ENCODE measurements at places on chromosomes 5 and 9.

GRCh38 chr5:149288436-149288835, 16.8 kb downstream of the AFAP1L1 start:
- no peak for DNase-seq

DNA sequence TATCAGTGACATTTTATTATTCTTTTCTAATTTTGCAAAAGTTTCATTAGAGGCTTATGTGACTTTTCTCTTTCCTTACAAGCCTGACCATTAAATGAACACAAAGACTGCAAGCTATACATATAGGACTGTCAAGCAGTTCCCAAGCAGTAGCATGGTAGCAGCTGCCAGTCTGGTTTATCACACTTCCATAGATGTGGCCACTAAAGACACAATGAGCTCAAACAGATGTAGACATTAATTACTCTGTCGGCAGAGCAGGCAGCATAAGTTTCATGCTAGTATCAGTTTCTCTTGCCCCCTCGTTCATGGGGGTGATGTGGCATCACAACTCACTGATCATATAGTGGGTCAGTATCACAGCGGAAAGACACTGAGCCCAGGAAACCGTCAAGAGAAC, 89.5 kb downstream of the CDH10 start:
- DNase-seq, result no peak

DNA sequence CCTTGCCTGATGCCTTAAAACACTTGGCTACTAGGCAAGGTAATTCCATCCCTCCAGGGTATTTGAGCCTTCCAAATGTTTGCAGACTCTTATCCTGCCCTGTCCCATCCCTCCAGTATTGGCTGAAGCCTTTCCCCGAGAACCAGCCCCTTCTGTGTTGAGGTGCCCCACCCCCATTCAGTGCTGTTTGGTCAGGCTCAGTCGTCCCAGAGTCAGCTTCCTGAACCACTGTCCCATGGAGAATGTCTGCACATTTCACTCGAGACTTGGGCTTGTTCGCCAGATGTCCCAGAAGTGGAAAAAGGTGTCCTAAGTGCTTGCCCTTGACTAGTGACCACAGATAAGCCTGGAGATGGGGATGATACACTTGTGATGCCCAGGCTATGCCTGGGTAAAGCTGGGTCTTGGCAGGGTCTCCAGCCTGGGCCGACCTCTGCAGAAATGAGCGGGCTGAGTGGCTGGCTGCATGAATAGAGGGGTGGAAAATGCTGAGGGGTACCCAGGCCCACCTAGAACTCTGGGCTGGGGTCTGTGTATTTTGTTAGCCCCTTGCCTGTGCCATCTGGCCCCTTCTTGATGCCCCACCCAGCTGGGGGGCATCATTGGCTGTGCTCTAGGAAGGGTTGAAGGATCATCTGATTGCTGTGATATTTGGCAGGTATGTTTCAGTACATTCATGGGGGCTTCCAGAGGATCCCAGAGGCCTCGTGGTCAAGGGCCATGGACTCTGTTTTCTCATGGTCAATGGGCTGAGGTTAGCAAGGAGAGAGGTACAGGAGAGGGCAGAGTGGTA, 178.4 kb downstream of the MACROH2A1 start:
- no peak for DNase-seq

DNA sequence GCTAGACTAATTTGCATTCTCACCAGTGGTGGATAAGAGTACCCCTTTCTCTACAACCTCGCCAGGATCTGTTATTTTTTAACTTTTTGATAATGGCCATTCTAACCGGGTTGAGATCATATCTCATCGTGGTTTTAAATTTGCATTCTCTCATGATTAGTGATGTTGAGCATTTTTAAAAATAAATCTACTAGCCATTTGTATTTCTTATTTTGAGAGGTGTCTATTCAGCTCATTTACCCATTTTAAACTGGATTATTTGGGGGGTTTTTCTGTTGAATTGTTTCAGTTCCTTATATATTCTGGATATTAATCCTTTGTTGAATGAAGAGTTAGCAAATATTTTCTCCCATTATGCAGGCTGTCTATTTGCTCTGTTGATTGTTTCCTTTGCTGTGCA, 139.6 kb downstream of the ARSB start:
- no peak for DNase-seq

DNA sequence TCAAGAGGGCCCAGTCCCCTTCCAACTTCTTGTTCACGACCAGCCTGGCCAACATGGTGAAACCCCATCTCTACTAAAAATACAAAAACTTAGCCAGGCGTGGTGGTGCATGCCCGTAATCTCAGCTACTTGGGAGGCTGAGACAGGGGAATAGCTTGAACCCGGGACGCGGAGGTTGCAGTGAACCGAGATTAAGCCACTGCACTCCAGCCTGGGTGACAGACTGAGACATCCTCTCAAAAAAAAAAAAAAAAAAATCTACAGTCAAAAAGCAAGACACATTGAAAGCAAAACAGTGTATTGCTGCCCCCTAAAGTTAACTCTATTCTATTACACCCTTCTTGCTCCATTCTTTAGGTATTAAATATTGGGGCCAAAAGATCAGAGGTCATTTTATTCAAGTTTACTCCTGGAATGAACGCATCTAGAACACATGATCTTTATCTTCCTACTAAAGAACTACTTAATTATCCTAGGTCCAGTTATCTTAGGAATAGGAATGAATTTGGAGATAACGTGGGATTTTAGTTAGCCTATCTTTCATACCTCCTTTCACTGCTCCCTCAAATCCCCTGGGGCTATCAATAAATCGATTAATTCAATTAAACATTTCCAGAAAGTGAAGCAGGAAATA, 2.4 kb downstream of the ATG12 start:
- DNase-seq, result peak; percentile 30

DNA sequence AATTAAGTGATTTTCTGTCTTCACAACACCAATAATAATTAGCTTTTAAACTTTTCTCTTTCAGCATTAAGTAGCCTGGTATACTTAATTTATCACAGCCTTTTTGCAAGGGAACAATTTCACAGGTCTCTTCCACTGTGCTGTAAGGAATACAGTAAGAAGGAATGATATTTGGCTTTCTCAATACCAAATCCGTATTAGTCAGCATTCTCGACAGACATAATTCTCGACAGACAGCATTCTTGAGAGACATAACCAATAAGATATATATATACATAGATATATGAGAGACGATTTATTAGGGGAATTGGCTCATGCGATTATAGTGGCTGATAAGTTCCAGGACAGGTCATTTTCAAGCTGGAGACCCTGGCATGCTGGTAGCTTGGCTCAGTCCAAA, 18.0 kb downstream of the PRKAA1 start:
- no peak for DNase-seq

DNA sequence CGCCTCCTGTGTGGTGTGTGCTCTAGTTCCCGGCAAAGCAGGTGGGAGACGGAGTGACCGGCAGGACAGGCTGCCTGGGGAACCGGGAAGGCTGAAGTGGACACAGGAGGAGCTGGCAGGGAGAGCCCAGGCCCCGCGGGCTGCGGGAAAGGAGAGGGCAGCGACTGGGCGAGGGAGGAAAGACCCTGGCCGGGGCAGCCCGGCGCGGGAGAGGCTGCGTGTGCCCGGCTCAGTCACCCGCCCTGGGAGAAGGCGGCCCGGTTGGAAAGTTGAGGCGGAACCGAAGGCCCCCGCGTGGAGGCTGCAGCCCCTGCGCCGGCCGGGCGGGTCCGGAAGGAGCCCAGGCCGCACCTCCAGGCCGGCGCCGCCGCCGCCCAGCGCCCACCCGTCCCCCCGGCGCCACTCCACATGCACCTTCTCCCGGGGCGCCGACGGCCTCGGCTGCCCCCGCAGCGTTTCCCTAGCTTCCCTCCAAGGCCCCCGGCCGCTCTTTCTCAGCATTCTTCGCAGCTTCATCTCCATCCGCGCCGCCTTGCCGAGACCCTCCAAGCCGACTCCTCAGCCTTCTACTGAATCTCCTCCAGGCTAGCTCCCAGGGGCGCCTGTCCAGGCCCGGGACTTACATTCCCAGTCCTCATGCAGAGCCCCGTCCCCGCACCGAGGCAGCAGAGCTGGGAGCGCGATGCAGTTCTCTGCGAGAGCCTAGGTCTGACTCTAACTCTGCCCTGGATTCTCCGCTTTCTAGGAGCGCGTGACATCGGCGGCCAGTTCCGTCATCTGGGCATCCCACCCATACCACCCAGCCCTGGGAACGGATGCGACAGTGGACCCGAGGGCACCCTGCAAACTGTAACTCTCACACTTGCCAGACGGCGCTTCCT, 152.0 kb downstream of the ERCC6L2 start:
- no peak for DNase-seq

DNA sequence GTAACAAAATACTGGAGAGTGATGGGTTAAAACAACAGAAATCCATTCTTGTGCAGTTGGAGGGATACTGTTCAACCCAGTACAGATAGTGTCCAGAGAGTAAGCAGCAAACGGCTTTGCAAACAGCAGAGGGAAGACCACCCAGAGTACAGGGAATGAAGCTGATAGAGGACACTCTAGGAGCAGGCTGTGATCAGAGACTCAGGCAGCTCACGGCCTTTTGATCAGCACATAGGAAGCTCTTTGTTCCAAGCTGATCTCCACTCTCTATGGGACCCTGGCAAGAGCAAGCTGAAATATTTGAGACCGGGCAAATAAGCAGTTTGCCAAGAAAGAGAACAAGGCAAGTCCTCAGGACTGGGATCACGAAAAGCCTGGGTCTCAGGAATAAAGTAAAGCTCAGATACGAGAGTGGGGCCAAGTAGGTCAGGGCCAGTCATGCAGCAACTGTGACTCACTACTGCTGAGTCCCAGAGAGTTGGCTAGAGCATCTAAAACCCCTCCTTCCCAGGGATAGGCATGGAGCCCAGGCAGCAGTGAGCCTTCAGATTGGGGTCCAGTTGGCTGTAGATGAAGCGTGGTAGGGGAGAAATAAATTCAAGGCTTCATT, 52.4 kb downstream of the MELK start:
- DNase-seq, result no peak

DNA sequence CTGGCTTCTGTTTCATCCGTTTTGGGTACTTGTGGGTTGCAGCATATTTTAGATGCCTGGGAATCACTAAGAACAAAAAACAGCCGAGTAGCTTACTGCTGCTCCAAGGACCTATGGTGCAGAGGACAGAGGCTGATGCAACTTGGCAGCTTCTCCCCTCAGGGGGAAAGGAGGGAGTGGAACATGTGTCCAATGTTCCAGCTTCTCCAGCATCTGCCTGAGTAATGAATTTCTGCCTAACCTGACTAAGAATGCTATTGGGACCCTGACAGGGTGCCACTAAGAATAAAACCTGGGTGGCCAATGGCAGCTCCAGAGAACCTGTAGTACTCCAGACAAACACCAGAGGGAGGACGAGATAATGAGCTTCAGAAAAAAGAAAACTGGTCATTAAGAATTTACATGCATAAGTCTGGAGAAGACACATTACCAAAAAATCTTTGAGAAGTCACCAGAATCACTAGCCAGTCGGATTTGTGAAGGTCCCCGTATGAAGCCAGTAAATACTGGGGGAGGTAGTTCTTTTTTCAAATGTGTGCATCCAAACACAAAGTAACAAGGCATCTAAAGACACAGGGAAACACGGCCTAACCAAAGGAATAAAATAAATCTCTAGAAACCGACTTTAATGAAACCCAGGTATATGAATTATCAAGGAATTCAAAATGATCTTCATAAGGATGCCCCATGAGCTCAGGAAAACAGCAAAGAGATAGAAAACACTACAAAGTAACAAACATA, 293.5 kb downstream of the HINT1 start:
- DNase-seq, result no peak

DNA sequence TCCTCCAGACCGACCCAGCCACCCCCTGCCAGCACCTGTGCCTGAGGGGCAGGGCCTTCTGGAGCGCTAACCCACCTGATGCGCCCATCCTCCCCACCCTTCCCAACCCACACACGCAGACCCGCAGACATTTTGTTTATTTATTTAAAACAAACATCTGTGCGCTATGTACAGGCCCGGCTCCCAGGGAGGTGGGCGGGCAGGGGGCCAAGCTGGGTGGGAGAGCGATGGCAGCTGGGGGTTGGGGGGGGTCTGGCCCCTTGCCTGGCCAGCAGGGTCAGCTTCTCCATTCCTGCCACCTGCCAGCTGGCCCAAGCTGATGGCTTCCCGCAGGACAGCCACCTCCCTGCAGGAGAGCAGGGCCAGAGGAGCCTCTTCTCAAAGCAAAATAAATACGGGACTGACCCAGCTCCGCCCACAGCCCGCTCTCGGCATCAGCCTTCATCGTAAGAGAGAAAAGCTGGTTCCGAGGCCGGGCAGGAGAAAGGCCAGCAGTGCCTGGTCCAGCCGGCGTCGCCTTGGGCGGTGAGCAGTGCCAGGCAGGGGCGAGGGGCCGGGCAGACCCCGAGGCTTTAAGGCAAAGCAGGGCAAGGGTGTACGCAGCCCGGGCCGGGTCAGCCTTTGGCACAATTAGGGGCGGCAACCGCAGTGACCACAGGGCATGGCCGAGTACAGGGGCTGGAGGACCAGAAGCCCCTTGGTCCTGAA, 10.9 kb upstream of the CLIC3 start:
- no peak for DNase-seq

- DNase-seq, result no peak
These were observed 693.6 kb downstream of the PRELID2 start for GRCh38 chr5:145141534-145141933.

DNA sequence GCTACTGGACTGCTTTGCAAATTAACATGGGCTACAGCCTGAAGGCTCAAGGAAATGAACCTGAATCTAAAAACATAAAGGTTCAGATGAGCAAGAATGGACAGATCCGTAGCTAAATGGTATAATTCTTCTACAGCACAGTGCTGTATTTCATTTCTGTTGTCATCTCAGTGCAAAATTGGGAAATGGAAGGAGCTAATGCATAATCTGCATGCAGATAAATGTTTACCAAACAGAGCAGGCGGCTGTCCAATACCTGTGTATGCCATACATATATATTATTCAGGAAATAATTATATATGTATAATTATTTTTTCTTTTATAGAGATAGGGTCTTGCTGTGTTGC, 4.3 kb upstream of the HSPA9 start:
- no peak for DNase-seq

GRCh38 chr9:32426278-32426939, 42.0 kb downstream of the ACO1 start:
- DNase-seq, result no peak

DNA sequence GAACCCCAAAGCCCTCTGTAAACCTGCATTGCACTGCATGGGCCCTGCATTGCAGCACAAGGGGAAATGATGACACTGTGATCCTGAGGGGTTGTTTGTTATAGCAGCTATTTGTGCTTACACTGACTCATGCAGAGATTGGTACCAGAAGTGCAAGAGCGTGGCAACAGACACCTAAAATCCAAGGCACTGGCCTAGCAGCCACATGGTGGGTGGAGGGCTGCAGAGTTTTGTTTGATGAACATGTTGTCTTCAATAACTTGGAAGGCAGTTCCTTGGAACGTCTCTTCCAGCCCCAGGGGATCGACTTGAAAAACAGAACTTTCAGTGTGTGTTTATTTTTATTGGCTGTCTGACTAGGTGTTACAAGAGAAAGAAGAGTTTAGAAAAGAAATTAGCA, 14.5 kb downstream of the FCN2 start:
- no peak for DNase-seq
